ENCODE measurements at places on chromosomes 12 and 14.
A peak's percentile ranks its signal among the peaks of the same experiment; 100 is the strongest.

GRCh38 chr14:75334549-75335051 lies 56.0 kb downstream of the FOS start:
- no peak for DNase-seq

- no peak for DNase-seq
These were observed 874.4 kb downstream of the SLC6A15 start for GRCh38 chr12:84038242-84038641.

- no peak for DNase-seq
These were observed 164.9 kb downstream of the ANO4 start for GRCh38 chr12:100959481-100959880.

DNA sequence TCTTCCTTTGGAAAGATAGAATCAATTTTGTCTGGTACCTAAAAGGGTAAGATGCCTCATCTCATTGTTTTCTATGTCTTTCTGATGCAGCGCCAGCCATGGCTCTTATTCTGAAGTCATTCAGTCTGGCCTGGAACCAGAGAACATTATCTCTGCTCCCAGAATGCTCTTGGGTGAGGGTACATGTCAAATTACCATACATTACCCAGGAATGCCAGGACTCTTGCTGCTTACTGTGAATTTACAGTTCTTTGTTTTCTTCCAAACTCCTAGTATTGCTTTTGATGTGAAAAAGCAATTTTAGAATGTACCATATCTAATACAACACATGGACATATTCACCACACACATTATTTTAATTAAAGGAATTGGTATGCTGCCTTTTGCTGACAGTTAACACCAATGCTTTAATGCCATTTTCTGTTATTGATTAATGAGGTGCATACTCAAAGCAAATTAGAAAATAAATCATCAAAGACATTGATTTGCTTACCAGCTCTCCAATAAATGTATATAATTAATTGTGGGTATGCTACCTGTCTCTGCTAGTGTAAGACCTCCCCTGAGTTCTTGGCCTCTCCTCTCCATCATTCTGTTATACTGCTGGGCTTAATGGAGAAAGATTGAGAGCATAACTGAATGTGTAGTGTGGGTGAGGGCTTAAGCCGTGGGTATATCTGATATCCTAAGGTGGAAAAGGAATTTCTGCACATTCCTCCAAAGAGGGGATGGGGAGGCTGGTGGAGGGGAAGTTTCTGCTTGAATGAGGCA lies 337.7 kb downstream of the C12orf75 start:
- DNase-seq, result no peak

- no peak for DNase-seq
These were observed 4.9 kb downstream of the PCBP2 start for GRCh38 chr12:53456654-53457366.

GRCh38 chr12:123910761-123911193 lies 61.9 kb downstream of the CCDC92 start:
- peak; percentile 42 for DNase-seq

- DNase-seq, result no peak
These were observed 60.1 kb upstream of the EIF5 start for GRCh38 chr14:103273745-103274615.

- no peak for DNase-seq
These were observed 335.2 kb downstream of the DPF3 start for GRCh38 chr14:72558721-72559120.

GRCh38 chr12:131097202-131098177 lies 143.8 kb downstream of the ADGRD1 start:
- no peak for DNase-seq

GRCh38 chr12:92973614-92974013 lies 44.5 kb upstream of the EEA1 start:
- DNase-seq, result no peak

DNA sequence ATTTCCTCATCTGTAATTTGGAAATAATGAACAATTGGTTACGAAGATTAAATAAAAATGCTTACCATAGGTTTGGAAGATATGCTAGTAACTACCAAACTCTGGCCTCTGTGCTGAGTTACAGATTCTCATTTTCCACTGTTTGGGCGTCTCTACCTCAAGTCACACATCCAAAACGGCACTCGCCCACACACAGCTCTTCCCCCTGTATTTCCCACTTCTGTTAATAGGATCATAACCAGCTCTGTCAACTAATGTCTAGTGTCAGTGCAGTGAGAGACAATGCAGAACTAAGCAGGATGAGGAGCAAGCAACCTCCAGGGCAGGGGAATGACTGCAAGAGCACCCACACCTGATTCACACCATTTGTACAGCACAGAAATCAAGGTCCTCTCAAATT lies 10.9 kb upstream of the SYCP3 start:
- DNase-seq, result no peak

DNA sequence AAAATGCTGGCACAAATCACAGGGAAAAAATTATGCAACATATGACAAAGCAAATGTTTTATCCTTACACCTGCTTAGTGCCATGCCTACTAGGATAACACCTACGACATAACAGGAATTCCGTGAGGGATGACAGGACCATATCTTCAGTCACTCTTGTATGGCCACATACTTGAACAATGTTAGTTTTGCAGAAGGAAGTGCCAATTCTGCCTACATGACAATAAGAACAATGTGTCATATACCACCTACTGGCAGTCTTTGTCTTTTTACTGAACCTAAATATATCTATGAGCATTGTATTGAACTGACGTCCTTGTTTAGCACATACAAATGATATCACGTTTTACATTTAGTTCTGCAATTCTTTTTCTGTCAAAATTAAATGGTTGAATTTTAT lies 234.0 kb downstream of the ADAMTS20 start:
- no peak for DNase-seq

GRCh38 chr12:112711026-112711425 lies 80.5 kb upstream of the RPH3A start:
- DNase-seq, result no peak

DNA sequence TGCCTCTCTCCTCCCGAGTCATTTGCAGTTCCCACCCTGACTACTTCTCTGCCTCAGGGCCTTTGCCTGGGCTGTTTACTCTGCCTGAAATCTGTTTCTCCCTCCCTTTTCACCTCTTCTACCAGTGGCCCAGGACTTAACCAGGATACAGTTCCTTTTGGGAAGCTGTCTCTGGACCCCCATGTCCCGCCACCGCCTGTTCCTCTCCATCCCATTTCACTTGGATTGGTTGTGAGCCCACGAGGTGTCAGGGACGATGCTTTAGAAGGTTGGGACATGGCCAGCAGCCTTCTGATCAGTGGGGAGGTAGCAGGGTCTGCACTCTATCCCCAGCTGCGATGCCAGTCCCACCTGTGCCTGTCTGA lies 51.8 kb downstream of the FAM222A start:
- no peak for DNase-seq

- DNase-seq, result no peak
These were observed 102.7 kb downstream of the PAPLN start for GRCh38 chr14:73339846-73340595.

- DNase-seq, result no peak
These were observed 9.8 kb downstream of the GALNT6 start for GRCh38 chr12:51381226-51382079.

DNA sequence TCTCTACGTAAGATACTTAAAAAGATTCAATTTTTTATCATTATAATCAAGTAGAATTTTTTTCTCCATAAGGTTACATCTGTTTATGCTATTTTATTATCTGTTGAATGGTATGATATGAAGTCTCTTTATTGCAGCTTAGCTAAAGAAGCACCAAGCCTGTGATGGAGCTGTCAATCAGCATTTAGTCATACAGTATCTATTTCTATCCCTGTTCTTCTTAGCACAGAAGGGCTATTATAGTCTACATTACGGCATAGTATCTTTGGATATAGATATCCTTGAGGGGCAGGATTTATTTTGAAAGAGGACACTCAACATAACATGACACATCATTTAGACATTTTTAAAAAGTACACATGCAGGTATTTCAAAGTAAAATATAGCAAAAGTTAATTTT lies 277.1 kb downstream of the FOXG1 start:
- DNase-seq, result no peak

- no peak for DNase-seq
These were observed 3.0 kb downstream of the ERBB3 start for GRCh38 chr12:56082967-56083366.

- no peak for DNase-seq
These were observed 49.9 kb upstream of the FOXN3 start for GRCh38 chr14:89466944-89467343.

DNA sequence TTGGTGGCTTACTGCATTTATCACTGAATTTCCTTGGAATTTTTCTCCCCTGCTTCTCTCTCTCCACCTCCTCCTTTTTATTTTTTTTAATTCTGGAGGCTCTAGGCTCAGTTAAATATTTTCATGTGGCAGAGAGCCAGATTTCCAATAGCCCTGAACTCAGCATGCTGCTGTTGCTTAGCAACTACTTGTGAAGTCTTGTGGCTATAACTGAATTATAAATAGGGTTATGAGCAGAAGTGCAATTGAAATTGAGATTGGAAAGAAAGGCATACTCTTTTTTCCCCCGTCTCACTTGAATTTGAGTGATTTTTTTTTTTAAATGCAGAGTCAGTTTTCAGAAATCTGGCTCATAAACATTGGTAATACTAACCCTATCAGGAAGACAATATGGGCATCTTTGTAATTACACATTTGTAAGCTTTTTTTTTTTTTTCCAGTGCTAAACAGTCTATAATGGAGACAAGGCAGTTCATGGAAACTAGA lies 38.3 kb downstream of the ATF7IP start:
- peak; percentile 39 for DNase-seq

DNA sequence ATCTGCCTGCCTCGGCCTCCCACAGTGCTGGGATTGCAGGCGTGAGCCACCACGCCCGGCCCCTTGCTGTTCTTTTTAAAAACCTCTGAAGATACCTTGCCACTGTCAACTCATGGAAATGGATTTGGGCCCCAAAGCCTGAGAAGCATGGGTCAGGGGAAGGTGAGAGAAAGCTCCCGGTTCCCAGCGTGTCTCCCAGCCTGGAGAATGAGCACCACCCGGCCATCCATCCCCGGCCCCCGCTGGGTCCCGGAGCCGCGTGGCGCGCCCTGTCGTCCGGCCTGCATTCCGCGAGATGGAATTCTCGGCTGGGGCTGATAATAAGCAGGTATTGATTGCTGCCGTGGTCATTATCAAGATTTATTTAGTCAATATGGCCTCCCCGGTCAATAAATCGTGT lies 126.5 kb upstream of the MYL2 start:
- DNase-seq, result no peak

GRCh38 chr12:82555699-82556098 lies 131.0 kb upstream of the TMTC2 start:
- DNase-seq, result no peak

- DNase-seq, result peak; percentile 59
These were observed 43.8 kb downstream of the CCNK start for GRCh38 chr14:99524804-99525698.

DNA sequence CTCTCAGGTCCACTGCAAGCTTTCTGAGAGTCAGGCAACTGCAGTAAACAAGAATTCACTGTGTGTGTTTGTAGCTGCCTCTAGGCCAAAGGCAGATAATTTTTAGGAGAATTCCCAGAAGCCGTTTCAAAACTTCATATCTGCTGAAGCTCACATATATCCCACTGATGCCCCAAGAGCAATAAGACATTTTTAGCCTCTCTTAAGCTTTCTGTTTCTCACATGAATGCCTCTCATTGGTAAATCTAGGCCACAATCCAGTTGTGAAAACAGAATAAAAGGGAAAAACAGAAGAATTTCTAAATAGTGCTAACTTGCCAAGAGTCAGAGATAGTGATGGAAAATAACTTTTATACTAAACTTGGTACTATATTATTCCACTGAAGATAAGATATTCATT lies 48.5 kb upstream of the LIN7A start:
- DNase-seq, result no peak

GRCh38 chr14:59633486-59633885 lies 56.9 kb upstream of the CCDC175 start:
- no peak for DNase-seq

DNA sequence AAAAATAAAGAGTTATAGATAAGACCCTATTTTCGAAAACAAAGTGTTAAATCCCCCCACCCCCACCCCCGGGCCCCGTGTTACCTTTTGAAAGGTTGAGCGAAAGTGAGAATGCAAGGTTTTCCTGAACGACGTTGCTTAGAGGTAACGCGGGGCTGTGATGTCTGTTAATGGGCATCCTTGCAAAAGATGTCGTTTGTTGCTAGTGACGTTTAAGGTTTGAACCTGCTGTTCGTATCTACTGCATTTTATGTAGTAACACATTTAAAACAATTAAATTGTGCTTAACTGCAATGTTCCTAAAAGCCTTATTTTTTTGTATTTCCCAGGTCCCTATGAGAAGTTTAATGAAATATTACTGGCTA lies 1.2 kb downstream of the CPSF6 start:
- DNase-seq, result peak; percentile 12

DNA sequence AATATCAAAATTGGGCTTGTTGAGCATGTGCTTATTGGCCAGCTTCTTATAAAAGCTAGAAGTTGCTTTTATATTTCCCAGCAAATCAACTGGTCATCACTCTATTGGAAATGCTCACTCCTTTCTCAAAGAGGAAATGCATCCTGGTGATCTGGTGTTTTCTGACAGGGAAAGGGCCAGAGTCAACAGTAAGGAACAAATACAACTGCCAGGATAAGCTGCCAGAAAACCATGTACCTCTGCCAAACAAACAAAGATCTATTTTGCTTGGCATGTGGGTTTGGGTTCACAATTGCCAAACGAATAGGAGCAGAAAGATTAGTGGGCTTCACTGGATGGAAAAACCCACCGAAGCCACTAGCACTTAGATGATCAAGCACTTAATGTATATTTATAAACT lies 126.9 kb upstream of the PDZRN4 start:
- DNase-seq, result no peak

- no peak for DNase-seq
These were observed 215.9 kb downstream of the CHST11 start for GRCh38 chr12:104672501-104673265.

DNA sequence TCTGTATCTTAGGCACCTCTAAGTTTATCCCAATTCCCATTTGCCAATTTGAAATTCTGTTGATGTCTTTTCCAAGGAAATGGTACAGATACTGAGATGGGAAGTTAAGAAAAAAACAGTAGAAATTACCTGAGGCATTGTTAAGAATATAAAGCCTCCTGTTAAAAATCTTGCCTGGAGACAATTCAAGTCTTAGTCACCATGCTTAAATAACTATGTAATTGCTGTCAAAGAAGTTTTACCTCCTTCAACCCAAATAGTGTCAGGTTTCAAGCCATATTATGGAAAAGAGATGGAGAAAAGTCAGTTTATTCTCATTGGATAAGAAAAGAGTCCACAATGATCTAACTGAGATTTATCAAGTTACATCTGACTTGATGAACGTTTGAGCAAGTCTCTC lies 974.7 kb downstream of the GALC start:
- DNase-seq, result no peak

DNA sequence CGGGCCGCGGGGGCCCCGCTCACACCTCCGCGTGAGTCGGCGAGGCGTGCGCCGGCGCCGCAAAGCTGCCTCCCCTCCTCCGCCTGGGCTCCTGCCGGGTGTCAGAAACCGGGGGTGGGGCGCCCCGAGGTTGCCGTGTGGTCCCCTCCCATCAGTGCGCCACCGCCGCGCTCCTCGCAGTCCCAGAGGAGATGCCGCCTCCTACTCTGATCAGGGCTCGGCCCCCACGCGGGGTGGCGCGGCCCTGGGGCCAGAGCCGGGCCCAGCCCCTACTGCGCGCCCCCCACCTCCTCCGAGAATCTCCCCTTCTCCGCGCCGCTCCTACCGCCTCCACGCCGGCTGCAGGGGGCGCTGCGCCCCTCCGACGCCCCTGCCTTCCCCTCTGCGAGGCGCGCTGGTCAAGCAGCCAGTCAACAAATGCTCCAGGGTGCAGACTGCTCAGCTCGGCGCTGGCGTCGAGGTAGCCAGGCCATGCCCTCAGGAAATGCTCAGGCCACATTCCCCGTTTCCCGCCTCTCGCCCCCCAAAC lies 467 bp upstream of the JAG2 start:
- peak; percentile 60 for DNase-seq
